ENCODE measurements at places on chromosomes 1 and 21. TPM values are rescaled to one million over a fixed set of nuclear protein-coding genes. Genes with fewer than 3 reads are reported as not detected.

Gene LCK
- not detected for total RNA-seq

Gene IFI6
- total RNA-seq, result 25.4 TPM

Gene KCNE2
- total RNA-seq, result not detected

Gene TUFT1
- total RNA-seq, result 8.5 TPM

Gene LIN28A
- total RNA-seq, result not detected

All from uterine smooth muscle cell (primary cell).